ENCODE measurements at places on chromosomes 2 and 18.

DNA sequence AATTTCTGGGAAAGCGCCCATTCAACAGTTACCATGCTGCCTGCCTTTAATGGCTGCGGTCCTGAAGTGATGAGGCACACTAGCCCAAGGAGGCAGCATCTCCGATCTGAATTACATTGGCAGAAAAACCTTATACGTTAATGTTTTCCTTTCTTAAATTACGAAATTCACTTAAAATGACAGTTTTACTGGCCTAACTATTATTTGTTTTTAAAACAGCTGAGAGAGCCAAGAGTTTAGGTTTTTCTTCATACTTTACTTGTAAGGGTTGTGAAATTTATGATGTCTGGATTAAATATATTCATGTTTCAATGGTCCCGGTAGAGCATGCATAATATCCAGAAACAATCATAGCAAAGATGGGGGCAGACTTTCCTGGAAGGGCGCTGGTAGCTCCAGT lies 115.2 kb upstream of the REV1 start:
- no peak for DNase-seq

GRCh38 chr2:98463988-98464771 lies 19.5 kb downstream of the INPP4A start:
- DNase-seq: no peak

GRCh38 chr18:22368021-22368420 lies 49.7 kb downstream of the CTAGE1 start:
- DNase-seq: no peak

DNA sequence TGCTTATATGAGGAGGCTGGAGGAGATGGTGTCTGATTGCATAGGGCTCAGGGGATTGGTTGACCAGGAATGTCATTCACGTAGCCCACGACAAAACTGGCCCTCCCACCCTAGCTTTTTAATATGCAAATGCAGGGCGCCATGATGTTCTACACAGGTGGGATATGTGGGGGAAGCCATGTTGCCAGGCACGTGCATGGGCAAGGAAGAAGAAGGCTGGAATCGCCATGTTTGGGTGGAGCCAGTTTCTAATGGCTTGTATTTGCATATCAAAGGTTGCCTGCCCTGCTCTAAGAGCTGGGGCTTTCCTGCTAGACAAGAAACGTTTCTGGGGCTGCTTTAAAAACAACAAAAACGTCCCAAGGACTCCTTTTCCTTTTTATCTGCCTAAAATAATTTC lies 26.5 kb upstream of the LINC00305 start:
- DNase-seq: no peak

DNA sequence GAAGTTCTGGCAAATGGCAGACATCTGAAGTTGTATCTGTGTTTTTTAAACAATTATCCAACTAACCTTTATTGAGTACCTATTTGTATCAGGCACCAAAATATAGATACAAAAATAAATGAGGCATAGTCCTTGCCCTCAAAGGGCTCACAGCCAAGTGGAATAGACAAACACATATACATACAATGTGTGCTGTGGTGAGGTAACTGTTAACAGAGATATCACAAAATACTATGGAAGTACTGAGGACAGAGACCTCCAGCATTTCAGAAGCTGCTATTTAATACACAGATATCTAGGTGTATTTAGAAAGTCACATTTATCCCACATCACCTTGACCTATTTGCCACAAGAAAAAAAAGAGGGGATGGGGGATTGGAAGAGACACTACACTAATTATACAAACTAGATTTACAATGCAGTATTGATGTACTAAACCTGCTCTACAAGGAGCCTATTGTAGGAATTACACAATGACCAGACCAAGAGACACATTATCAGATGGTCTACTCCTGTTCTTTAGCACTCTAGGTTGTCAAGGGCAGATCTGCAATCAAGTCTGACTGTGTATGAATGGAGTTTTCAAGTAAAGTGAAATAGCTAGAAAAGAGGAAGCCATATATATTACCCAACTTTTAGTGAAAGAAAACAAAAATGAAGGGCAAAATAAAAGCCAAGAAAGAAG lies 62.2 kb downstream of the SPIRE1 start:
- DNase-seq: no peak

- DNase-seq: no peak
These were observed 13.7 kb downstream of the ADRA2B start for GRCh38 chr2:96102596-96103186.

DNA sequence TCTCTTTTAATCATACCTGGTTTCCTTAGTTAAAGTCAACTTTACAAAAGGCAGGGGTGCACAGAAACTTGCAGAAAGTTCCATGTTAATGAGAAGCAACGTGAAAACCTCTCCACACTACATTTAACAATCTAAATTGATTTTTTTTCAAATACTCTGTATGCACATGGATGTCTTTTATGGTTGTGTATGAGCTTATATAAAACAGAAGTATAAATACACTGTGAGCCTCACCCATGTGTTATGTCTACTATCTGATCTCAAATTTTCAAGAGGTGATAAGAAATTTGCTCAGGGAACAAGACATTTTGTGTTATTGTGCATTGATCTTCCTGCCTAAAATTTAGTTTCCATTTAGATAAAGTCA lies 617.6 kb downstream of the ADCYAP1 start:
- no peak for DNase-seq

DNA sequence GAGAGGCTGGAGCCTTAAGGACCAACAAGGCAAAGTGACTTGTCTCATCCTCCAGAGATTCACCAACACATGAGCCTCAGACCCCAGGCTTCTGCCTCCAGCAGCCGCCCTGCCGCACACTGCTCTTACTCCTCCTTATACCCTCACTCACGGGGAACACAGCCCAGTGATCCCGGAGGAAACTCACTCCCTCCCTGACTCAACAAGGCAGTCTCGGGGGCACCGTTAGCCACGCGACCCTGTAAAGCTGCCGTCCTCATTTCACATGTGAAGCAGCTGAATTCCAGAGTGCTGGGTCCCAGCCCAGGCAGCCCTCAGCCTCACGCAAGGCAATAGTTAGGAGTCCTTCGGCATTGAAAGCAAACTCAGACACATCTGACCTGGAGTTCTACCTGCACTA lies 129.7 kb downstream of the TPO start:
- no peak for DNase-seq

Measured in stimulated activated CD8-positive, alpha-beta memory T cell treated with anti-CD3 and anti-CD28 coated beads, Interleukin-15, amount 100 ng/mL, for 4 hours (primary cell).